ENCODE measurements at places on chromosomes 11 and 22.

GRCh38 chr11:3613998-3614741, 27.6 kb downstream of the ART5 start:
- no peak for DNase-seq

- no peak for DNase-seq
Observed at GRCh38 chr11:59173080-59173963, 1.4 kb downstream of the DTX4 start.

- no peak for DNase-seq
Observed at GRCh38 chr22:32013200-32013599, 29.9 kb upstream of the SLC5A1 start.

- no peak for DNase-seq
Observed at GRCh38 chr22:45684169-45684568, 12.5 kb downstream of the ATXN10 start.

GRCh38 chr22:17162731-17163130, 3.7 kb upstream of the HDHD5 start:
- peak; percentile 0 for DNase-seq

DNA sequence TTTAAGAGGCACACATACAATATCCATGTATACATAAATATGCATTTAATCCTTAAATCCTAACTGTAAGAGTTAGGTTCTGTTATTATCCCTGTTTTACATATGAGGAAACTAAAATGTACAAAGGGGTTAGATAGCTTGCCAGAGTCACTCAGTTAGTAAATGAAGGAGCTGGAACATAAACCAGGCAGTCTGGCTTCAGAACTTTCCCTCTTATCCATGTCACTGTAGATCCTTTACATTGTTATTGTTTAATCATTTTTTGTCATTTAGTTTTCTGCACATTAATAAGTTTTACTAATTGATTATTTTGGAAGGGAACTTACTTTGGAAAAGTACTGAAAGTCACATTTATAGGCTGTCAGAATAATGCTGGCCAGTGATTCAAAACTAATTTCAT, 282.4 kb downstream of the TMEM135 start:
- DNase-seq = no peak

DNA sequence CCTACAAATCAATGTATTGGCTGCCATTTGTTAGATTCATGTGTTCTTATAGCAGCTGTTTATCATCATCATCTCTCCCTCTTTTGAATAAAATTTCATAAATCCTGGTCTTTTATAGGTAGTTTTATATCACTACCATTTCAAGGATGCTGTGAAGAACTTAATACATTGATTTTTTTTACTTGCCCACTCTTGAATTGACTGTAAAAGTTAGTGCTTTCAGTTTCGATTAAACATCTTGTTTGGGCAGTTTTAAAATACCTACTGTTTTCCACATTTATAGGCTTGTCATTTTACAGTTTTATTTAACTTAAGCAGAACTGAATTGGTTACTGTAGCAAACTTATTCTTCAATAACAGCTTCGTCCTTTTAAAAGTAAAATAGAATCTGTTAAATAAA, 59.5 kb downstream of the TTC17 start:
- DNase-seq = no peak

DNA sequence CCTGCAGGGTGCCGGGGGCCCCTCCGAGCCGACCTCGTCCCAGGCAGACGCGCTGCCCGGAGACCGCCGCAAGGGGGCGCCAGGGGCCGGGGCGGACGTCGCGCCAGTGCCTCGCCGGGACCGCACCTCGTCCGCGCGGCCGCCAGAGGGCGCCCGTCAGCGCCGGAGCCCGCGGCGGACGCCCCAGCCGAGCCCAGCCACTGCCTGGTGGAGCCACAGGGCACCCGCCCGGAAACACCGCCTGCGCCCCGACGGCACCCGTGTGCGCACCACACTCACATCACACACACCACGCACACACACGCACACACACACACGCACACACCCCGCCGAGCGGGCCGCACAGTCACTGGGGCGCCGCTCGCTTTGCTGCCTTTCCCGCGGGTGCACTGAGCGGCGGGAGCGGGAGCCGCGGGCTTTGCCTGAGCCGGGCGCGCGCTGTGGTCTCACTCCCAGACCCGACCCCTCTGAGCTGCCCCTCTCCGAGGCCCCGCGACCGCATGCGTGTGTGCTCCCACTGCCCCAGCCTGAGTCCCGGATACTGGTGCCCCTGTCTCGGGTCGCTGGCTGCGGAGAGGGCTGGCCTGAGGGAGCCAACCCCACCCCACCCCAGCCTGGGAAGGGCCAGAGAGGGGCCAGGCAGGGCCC, 449.3 kb downstream of the OPCML start:
- no peak for DNase-seq

GRCh38 chr22:39559456-39560105, 11.0 kb upstream of the CACNA1I start:
- no peak for DNase-seq

GRCh38 chr22:40479126-40479800, 108.9 kb downstream of the SGSM3 start:
- no peak for DNase-seq

- DNase-seq = no peak
Observed at GRCh38 chr22:22786301-22787115, 101.1 kb upstream of the IGLL5 start.

DNA sequence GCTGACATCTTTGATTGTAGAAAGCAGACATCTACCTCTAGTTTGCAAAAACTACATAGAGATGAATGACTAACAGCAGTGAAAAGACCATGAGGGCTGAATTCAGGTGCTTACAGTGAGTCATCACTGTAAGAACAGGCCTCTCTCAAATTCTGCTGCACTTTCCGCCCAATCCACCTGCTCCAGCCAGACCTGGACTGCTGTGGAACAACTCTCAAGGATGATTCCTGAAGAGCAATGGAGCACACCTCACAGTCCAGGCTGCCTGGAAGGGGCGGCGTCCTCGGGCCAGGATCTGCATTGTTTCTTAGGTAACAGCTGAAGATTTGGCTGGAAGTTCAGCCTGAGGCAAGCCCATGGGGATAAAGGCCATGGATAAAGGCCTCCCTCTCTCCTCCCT, 15.1 kb downstream of the APOL2 start:
- no peak for DNase-seq

GRCh38 chr11:131311776-131312514, 58.5 kb upstream of the NTM start:
- no peak for DNase-seq

GRCh38 chr22:34829485-34829884, 236.5 kb upstream of the ISX start:
- no peak for DNase-seq

DNA sequence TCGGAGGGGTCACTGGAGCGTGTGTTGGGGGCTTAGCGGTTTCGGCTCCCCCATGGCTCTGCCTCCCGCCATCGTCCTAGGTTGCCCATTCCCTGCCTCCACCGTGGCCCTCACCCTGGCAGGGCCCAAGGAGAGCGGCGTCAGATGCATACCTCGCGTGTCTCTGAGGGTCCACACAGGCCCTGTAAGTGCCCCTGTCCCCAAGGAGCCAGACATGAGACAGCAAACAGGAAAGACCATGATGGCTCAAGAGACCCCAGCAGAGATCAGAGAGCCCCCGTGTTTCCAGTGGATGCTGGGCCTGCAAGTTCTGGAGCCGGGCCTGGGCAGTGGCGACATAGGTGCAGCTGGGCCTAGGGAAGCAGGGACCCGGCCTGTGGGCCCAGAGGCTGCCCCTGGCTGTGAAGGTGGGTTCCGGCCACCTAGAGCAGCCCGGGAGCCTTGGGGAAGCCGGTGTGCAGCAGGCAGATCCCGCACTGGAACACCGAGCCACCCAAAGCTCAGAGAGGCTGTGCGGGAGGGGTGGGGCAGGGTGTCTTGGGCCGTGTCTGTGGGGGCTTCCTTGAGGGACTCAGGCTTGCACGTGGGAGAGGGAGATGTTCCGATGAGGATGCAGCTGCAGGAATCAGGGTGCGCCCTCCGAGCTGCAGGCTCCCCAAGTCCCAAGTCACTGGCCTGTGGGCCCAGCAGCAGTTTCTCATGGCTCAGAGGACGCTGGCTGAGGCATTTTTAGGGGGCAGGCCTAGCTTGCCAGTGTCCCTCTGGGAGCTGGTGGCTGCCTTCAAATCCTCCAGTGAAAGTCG, 126.4 kb downstream of the KCNQ1OT1 start:
- no peak for DNase-seq

- DNase-seq = no peak
Observed at GRCh38 chr11:62169935-62170334, 20.1 kb upstream of the SCGB1D1 start.

GRCh38 chr11:1203505-1204271, 19.2 kb upstream of the MUC5B start:
- no peak for DNase-seq

DNA sequence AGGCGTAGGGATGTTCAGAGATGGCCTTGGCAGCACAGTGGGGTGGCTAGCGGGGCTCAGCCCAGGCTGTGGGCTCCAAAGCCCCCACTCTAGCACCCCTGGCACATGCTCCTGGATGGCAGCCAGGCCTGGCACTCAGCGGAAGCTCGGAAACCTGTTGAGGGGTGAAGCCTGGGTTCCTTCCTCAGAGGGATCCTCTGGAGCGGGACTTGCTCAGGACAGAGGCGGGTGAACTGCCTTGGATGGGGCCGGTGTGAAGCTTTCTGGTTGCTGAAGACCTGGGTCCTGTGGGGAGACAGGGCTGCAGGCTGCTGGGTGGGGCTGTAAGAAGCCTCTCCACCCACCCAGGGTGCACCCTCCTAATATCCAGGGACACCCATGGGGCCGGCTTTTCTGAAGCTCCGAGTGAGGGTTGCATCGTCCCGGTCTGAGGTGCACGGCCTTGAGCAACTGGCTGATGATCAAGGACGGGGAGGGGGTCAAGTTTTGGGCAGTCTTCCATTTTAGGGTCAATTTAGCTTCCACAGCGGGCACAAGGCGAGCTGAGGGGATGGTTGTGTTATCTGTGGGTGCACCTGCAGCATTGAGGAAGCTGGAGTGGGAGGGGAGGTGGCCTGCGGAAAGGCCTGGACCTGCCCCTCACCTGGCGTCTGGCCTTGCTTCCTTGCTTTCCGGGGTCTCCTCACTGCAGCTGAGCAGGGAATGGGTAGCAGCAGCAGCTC, 5.2 kb downstream of the MRGPRE start:
- no peak for DNase-seq

DNA sequence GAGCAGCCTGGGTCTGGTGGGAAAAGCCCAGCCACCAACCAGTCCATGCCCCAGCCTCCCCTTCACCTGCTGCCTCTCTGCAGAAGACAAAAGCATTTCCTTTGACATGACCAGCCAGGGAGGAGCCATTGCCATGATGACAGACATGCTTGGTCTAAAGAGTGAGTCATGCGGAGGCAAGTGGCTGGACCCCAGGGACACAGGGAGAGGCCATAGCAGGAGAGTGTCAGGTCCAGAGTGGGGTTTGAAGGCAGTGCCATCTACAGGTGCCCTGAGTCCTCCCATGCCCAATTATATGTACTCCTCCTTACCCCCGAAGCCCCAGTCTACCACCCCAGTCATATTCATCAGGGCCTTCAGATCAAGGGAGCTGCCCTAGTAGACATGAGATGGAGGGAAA, 67.4 kb downstream of the SCN3B start:
- DNase-seq = no peak

DNA sequence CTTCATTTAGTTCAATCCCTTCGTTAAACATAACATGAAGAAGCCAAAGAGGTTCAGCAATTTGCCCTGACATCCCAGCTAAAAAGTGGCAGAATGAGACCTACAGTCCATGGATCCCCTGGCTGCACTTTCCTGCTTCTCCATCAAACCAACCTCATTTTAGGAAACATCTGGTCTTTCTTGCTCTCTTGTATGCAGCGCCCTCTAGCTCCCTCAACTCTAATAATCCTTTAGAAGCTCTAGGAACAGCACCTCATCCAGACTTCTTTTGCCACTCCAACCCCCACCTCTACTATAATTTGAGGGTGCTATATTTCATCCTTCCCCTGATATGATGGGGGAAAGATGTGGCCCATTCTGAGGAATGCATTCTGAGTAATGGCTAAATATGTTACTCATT, 7.4 kb downstream of the CNTF start:
- DNase-seq = no peak

DNA sequence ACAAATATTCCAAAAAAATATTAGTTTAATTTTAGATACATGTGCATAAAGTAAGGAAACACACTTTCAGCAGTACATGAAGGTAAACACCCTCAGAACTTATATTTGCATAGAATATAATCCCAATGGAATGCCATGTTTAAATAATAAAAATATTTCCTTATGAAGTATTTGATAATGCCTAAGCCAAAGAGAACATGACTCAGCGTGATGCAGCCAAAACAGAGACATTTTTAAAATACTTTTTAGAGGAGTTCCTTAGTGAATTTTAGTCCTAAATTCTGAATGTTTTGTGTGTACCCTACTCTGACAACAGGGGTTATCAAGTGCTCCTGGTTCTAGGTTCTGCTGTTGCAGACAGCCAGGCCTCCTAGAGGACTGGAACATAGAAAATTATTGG, 39.1 kb upstream of the POU2AF2 start:
- DNase-seq = peak; percentile 8

GRCh38 chr11:121497176-121497998, 44.6 kb upstream of the SORL1-AS1 start:
- DNase-seq = no peak

GRCh38 chr11:106446302-106446701, 368.8 kb downstream of the AASDHPPT start:
- no peak for DNase-seq

DNA sequence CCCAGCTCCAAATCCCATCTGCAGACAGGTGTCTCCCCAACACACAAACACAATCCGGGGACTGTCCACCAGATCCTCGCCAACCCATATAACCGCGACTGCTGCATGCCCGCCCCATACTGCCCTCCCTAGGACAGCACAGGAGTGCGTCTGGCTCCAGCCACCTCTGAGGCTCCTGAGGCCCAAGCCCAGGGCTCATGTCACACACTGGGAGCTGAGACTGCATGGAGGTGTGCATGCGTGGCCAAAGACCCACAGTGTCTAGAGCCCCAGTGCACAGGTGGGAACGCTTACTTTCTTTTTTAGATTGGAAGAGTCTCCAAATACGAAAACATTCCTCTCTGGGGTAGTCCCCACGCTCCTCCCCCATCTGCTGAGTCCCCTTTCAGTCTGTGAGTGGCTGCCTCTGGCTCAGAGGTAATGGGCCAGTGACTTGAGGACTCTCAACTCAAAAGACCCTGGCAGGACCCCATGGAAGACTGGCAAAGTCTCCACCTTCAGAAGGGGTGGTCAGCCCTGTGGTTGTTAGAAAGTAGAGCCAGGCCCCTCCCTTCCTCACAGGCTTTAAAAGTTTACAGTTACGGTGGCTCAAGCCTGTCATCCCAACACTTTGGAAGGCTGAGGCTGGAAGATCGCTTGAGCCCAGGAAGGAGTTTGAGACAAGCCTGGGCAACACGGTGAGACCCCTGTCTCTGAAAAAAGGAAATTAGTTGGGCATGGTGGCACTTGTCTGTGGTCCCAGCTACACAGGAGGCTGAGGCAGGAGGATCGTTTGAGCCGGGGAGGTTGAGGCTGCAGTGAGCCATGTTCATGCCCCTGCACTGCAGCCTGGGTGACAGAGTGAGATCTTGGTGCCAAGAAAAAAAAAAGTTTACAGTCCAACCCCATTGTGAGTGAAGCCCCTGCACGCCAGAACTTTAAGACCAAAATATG, 2.3 kb downstream of the CBX7 start:
- DNase-seq = no peak
